ENCODE measurements at places on chromosomes 7 and 10.
A peak's percentile ranks its signal among the peaks of the same experiment; 100 is the strongest.

GRCh38 chr7:152966189-152966588 is 206.6 kb downstream of the ACTR3B start:
- DNase-seq: no peak

GRCh38 chr10:31836569-31837406 is 91.8 kb downstream of the ARHGAP12 start:
- DNase-seq: no peak

DNA sequence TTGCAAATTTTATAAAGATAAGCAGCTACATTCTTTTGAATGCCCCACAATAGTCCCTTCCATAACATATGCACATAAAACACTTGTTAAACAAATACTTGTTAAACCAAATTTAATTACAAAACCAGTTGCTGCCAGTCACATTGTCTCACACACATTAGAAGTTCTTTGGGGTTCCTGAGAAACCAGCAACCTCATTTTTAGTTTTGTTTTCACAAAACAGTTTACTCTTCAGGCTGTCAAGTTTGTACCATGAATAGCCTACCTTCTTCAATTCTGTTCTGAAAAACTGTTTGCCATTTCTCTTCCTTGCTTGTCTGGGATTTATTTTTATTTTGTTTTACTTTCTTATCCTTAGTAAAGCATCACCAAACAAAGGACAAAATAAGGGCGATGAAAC is 176.5 kb upstream of the PHF14 start:
- no peak for DNase-seq

GRCh38 chr7:47669178-47669891 is 87.4 kb upstream of the TNS3 start:
- DNase-seq: no peak

DNA sequence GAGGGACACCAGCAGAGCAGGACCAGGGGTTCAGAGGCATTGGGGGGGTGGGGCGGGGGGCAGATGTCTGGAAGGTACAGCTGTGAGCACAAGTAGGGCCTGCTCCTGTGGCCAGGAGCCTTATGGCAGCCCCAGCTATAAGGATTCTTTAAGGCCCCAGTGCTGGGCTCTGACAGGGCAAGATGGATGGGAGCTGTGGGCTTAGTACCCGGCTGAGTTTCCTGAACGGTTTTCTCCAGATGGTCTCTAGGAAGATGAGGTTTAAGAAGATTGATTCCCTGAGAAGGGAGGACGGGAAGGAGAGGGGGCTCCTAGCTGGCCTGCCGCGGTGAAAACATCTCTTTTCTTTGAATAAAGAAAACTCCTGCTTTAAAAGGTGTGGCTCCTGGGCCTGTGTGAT is 30.1 kb upstream of the COMTD1 start:
- DNase-seq: no peak

DNA sequence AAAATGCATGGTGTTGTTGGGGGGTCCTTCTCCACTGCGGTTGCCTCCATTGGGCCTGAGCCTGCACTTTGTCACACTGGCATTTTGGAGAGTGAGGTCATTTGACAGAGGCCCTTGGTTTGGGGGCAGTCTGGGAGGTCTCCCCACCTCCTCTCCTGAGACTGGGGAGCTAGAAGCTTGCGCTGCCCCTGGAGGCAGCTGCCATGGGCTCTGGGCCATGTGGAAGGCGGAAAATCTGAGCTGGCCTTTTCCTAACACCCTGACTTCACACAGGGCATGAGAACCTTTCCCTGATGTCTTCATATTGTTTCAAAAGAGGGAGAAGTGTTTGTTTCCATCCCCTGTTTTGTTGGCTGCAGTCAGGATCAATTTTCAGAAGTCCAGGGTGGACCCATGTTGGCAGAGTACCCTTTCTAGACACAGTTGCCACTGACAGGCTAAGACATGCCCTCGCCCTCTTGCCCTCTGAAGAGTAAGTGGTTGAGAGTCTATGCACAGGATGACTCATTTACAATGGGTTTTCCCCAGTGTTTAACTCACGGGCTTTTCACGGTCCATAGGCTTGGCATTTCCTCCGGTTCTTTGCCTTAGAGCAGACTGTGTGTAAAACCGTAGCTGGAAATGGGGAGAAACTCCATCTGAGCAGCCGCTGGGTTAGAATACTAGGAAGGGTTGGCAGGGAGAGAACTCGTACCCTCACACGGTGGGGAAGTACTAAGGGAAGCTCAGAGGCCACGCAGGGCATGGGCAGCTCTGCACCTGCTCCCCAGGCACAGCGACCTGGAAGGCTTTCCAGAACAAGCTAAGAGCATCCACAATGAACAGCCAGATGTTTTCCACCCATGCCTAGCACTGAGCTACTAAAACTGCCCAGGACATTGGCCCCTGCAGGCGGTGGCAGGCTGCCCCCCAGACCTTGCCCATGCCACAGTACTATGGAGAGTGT is 655.0 kb downstream of the SDK1 start:
- DNase-seq: no peak

DNA sequence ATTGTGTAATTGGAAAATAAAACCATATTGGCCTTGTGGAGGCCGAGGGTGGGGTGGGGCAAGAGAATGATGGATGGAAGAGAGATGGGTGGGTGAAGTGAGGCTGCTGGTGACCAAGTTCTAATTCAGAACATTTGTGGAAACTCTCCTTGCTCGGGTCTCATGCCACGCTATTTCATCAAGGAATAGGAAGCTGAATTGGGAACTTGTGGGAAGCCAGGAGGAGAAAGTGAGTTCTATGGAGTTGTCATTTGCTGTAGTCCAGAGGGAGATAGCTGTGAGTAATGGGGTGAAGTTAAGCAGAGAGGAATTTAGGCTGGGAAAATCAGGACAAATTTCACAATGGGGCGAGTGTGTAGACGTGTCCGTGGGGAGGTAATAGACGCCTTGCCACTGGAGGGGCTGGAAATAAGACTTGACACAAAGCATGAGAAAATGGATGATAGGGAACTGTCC is 339.2 kb downstream of the LRMDA start:
- no peak for DNase-seq

DNA sequence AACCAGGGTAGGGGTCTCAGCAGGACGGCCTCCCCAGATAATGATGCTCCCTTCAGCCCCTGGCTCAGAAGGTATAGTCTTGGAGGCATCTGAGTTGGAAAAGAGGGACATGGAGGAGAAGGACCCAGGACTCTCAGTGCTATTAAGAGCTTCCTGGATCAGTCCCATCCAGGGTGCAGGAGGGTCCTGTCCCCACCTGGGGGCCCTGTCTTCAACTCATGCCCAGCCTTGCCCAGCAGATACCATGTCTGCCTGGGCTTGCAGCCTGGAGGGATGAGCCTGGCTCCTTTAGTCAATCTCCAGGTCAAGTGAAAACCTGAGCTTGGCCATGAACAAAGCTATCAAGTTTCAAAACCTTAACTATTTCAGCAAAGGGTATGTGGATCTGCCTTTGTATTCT is 67.6 kb downstream of the PRTFDC1 start:
- no peak for DNase-seq

DNA sequence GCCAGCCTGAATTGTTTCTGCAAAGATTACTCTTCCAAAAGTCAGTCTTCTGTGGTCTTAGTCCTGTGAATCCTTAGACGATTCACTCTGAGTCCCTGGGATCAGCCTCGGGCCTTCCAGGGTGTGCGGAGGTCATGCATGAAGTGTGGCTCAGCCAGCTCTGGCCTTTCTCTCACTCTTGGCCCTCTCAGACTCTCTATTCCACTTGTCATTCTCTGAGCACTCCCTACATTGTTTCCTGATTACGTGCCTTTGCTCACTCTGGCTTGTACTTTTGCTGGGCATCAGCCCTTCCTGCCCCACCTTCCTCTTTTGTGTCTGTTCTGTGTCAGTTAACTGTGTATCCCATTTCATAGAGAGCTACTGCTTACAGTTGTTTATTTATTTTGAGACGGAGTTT is 36.0 kb downstream of the CCNY start:
- DNase-seq: no peak

- no peak for DNase-seq
These were observed 110.3 kb downstream of the KAT6B start for GRCh38 chr10:74936577-74937265.

GRCh38 chr7:16343612-16344011 is 77.7 kb downstream of the CRPPA start:
- no peak for DNase-seq

DNA sequence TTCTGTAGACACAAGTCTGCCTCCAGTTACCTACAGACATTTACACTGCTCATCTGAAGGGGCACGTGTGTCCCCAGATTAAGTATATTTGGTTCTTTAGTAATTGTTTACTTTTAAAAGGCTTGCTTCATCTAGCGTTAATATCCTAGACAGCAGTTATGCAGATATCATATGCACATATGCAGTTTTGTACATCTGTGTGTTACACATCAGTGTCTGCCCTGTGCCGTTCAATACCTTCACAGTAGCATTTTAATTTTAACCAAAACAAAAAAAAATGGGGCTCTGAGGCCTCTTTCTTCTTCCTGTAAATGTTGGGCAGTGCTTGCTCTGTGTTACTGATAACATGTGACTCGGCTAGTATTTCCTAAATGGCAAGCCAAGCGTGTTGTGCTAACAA is 331.4 kb upstream of the MGMT start:
- no peak for DNase-seq

- no peak for DNase-seq
These were observed 84.2 kb downstream of the CUL1 start for GRCh38 chr7:148782757-148783456.

GRCh38 chr10:9069136-9069535 is 1014.6 kb downstream of the GATA3 start:
- DNase-seq: no peak

DNA sequence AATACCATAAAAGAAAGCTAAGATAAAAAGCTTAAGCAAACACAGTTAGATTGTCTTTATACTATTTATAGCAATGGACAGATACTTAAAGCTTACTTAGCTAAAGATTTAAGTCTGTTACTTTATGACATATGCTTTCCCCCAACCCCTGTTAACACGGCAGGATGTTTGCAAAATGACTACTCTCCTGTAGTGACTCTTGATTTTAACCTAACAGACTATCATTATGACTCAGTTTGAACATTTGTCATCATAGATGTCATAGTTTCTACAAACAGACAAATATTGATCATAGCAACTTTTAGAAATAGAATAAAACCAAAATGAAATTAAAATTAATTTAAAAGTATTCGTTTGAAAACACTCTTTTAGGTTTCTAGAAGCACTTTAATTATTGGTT is 7.8 kb upstream of the COMMD3 start:
- DNase-seq: peak; percentile 4

DNA sequence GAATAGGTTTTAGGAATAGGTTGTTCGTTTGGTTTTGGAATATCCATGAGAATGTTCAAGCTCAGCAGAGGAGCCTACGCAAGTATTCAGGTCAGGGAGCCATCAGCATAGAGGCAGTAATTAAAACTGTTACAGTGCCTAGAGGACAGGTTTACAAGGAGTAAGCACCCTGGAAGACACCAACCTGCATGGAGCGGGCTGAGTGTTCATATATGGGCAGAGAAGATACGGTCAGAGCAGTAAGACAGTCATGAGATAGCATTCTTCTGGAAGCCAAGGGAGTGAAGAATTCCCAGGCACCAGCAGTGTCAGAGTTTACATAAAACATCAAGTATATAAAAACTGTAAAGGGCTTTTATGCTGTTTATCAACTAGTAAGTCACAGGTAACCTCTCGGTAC is 96.5 kb downstream of the LRRC4 start:
- DNase-seq: no peak

GRCh38 chr10:124701435-124701834 is 42.7 kb downstream of the FAM53B start:
- no peak for DNase-seq

DNA sequence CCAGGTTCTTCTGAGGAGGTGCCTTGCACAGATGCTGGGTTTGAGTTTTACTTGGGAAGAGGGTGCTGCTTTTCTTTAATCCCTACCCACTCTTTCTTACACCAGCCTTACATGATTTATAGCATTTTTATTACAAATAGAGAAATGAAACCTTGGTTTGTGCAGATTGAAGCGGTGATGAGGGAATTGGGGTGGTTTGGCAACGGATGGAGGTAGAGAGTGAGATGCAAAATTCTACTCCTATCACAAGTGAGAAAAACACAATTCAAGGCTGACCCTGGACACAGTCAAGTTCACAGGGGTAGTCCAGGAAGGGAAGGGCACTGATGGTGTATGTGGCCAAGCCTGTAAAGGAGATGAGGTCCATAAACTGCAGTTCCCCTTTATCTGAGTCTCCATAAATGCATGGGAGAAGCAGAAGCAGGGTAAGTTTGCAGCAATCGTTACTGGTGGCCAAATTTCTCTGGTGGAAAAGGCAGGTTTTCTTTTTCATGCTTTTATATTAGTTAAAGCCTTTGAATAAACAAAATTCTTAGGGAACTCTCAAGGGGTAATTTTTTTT is 214.3 kb downstream of the JAZF1 start:
- DNase-seq: no peak

DNA sequence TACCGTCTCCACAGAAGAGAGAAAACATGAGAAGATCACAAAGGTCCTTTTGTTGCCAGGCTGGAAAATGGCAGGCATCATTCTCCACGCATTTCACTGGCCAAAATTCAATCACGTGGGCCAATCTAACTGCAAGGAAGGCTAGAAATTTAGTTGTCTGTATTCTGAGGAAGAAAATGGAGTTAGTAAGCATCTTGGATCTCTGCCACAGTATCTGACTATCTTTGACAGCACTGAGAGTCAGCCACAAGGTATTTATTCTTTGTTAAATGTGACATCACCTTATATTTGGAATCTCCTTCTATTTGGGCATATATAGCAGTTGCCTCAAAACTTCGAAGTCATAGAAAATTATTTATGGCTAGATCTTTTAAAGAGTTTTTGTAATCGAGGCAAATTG is 213.9 kb downstream of the NSUN6 start:
- DNase-seq: no peak

- DNase-seq: no peak
These were observed 48.9 kb downstream of the ZNF503 start for GRCh38 chr10:75352650-75353049.

DNA sequence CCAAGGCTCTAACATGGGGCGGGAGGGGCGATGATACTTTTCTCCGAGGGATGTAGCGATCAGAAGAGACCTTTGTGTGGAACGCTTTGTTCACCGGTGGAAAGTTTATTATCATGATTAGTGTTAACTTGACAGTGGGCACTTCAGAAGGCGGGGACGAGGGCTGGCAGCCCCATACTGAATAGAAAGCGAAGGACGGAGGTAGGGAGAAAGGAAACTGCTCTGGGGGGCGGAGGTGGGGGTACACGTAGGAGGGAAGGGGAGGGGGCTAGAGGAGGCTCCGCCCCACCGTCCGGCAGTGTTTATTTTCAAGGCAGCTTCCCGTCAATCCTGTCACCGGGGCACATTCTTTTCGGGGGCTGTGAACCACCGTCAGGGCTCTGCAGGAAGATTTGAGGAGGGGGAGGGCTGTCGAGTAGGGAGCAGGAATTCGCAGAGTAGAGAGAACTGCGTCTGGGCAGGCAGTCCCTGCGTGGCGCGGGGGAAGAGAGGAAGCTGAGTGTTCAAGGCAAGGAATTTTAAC is 9.4 kb upstream of the NKX2-3 start:
- DNase-seq: no peak
